CD4-positive, alpha-beta T cell treated with Interferon alpha-2 for 1 hour (primary cell): ENCODE measurements at places on chromosomes 7 and 10.

DNA sequence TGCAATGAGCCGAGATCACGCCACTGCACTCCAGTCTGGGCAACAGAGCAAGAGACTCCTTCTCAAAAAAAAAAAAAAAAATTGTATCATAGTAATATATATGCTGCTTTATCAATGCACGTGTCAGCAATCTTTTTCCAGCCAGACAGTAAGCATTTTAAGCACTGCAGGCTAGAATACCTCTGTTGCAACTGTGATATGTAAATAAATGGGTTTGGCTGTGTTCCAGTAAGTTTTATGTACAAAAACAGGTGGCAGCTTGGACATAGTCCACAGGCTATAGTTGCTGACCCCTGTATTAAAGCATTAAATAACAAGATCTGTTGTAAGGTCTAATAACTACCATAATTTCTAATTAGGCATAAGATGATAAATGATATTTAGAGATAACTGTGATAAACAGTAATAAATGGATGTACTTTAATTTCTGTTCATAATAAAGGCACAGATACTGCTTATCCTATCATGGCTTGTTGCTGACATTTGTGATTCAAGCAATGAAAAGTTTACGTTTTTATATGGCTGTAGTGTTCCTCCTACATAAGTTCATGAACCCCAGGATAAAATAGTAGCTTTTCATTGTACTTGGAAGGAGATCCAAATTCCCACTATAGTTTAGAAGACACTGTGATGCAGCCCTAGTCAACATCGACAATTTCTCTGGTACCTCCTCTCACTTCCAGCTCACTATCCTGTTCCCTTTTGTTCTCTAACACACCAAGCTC, 161.4 kb downstream of the ELMO1 start:
- DNase-seq, result no peak

- no peak for DNase-seq
These were observed 374.2 kb upstream of the KLF6 start for GRCh38 chr10:4159173-4159572.

- DNase-seq, result no peak
These were observed 44.8 kb downstream of the GNAT3 start for GRCh38 chr7:80467069-80467468.

DNA sequence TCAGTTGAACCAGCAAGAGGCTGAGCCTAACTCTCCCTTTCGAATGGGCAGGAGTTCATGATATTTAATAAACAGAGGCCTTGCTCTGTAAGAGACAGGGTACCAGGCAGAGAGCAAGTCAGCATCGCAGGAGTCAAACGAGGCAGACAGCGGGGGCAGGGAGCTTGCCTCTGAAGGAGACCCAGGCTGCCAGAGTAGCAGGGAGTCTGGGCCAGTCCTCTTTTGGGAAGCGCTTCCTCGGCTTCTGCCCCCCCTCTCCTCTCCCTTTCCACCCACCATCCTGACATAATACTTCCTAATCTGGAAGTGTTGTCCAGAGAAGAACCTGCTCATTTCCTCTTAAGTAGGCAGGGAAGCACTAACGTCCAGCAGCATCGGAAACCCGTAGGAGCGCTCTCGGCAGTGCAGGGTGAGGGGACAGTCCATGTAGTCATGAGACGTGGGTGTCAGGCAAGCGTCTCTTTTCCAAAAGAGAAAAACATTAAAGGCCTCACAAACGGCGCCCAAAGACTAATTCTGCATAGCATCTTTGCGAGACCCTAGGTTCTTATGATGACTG, 171.1 kb downstream of the EGFR start:
- DNase-seq, result no peak

GRCh38 chr10:132606031-132606491, 68.5 kb downstream of the INPP5A start:
- DNase-seq, result no peak

- DNase-seq, result no peak
These were observed 126.2 kb upstream of the FEZF1 start for GRCh38 chr7:122430710-122431109.

DNA sequence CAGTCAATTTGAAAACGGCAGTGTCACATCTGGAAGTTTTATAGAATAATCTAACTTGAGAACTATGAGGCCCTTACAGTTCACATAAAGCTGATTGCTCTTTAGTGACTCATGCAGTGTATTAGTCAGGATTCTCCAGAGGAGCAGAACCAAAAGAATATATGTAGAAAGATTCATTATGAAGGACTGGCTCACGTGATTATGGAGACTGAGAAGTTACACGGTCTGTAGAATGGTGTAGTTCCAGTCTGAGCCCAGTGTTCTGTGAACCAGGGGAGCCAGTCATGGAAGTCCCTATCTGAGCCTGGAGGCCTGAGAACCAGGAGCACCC, 21.5 kb downstream of the RBM33 start:
- no peak for DNase-seq

DNA sequence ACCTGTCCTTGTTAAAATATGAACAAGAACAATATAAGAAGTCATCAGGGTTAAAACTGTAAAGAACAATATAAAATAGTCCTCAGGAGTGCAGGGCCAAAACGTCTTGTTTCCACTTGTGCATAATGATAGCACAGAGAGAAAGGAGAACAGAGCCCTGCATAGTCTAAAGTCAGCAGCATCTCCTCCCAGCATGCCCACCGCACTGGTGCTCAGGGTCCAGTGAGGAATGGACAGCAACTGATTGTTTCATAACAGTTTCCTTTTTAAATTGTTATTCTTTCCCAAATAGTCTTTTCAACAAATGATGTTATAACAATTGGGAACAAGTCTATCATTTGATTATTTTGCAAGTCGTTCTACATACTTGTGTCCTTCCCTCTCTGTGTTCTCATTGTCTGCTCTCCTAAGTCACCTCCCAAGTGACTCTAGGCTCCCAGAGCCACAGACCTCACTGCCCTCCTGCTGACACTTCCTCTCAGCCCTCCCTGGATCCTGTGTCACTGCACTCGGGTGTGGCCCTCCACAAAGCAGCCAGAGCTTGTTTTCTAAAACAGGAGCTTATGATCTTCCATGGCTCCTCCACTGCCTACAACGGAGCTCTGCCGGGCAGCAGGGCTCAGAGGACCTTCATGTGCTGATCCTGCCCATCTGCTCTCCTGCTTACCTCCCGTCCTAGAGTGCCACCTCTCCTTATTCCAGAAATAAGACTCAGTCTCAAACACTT, 27.6 kb downstream of the COBL start:
- DNase-seq, result no peak

DNA sequence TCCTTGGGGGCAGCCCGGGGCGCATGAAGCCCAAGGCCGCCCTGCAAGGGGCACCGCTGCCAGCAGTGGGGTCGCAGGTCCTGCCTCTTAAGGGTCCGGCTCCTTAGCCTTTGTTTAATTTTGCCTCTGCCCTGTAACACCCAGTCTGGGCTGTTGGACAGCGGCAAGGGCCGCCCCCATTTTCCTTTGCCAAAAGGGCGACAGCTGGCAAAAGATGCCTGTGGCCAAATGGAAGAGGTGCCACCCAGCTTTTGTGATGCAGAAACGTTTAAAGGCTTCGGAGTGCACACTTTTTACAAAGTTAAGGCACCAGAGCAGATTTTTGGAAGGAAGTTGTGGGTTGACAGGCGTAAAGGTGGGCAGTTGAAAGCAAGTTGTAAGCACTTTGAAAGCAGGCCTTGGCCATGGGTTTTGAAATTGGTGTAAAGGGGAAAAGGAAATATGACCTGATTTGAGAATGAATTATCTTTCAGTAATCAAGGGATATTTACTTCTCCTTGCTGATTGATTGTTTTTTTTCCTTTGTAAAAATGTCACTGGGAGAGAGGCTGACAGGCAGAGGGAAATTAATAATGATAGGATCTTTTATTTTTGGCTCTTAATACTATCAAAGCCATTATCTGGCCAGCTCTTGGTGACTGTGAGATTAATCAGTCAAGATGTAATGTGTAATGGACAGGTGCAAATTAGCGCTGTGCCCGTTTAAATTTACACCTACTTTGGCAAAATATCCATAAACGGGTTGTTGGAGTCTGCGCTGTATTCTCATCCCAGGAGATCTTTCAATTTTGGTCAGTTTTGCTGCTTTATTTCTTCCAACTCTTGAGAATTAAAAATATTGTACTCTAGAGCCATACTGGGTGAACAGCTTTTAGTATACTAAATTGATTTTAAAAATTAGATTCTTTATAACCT, 1.2 kb downstream of the CASD1 start:
- peak; percentile 8 for DNase-seq
